Left kidney (tissue), 8 donors: ENCODE measurements at places on chromosomes 5 and 9. TPM values are rescaled to one million over a fixed set of nuclear protein-coding genes. Genes with fewer than 3 reads are reported as not detected.

Gene PCDHGA10
- 3.7 TPM for polyA plus RNA-seq

Gene PCDHB6
- 3.5 TPM for polyA plus RNA-seq

Gene NDUFA8
- polyA plus RNA-seq, result 70.9 TPM

Gene GRXCR2
- polyA plus RNA-seq, result not detected

Gene AHRR
- 5.9 TPM for polyA plus RNA-seq

Gene CTXN3
- not detected for polyA plus RNA-seq

Gene NR5A1
- polyA plus RNA-seq, result not detected

Gene TEK
- polyA plus RNA-seq, result 34.4 TPM

Gene C8G
- 0.42 TPM for polyA plus RNA-seq

Gene C5orf63
- polyA plus RNA-seq, result 22.3 TPM

GRCh38 chr9:71237051-71237450 lies 115.6 kb upstream of the TRPM3 start:
- DNase-seq, result no peak

DNA sequence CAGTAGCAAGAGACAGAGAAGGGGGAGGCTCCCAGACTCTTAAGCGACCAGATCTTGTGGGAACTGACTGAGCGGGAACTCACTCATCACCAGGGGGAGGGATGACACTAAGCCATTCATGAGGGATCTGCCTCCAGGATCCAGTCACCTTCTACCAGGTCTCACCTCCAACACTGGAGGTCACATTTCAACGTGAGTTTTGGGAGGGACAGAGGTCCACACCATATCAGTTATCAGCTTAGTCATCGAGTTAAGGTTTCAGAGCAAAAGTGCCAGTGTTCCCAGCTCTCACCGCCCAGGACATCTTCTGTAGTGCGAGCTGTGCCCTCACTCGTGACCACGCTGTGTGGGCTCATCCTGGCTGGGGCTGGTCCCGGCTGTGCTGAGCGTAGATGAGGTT lies 98.7 kb upstream of the CACNA1B start:
- DNase-seq, result no peak

DNA sequence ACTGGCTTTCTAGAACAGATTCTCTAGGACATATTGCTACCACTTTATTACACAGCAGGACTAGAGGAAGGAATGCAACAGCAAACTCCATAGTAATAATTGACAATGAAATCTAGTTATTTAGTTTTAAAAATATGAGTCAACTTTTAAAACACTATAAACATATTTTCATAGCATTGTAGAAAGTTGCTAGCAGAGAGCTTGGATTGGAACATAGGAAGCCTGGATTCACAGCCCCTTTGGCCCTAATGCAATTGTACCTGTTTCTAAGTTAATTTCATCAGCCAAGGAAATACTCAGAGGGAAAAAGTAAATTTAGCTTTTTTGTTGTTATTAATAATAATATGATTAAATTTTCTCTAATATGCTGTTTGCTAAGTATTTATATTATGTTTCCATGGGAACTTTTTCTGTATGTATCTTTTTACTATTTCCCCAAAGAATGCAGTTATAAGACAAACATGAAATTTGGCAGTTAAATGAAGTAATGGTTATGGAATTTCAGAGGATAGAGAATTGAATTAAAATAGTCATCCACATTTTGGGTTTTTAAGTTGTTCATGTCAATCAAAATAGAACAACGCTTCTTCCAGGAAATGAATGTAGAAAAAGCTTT lies 45.6 kb downstream of the VCAN start:
- no peak for DNase-seq

DNA sequence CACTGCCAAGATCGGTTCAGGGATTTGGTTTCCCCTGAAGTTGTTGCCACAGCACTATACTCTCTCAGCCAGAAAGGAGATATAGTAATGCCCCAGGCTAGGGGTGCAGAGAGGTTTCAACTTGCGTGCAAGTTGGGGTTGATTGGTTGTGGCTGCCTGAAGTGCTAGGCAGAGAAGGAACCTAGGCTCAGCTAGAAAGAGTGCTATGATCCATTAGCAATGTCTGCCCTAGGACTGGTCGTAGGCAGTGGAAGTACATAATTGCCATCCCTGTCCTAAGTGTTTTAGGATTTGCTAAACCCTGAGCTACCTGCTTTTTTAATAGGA lies 136.6 kb upstream of the SMIM23 start:
- DNase-seq, result no peak

DNA sequence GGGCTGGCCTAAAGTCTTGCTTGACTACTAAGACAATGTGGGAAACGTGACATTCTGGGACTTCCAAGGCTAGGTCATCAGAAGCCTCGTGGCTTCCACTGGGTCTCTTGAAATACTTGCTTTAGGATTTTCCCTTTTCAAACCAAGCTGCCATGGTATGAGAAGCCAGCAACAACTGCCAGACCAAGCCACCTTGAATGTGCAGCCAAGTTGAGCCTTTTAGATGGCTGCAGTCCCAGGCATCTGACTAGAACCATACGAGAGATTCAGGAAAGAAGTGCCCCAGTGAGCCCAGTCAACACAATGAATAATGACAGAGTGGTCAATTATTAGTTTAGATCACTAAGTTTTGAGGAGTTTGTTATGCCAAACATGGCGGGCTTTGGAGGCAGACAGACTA lies 143.3 kb downstream of the SLF1 start:
- DNase-seq, result no peak

DNA sequence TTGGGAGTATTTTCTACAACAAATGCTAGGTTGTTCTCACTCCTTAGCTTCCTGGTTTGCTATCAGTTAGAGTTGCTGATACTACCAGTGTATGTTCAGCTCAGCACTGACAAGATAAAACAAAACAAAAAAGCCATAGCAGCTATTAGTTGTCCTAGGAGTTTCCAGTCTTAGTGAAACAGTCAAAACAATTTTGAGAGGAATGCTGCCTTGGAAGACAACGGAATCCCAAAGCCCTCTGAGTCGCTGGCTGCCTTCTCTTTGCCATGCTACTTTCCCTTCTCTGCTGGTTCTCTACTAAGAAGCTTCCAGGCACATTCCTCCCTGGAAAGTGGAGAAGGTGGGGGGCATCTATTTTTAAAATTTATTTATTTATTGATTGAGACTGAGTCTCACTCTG lies 5.4 kb upstream of the CREBRF start:
- no peak for DNase-seq

GRCh38 chr5:148070621-148071020 lies 6.8 kb downstream of the SPINK5 start:
- DNase-seq, result no peak

- no peak for DNase-seq
Observed at GRCh38 chr9:19156805-19157204, 29.5 kb upstream of the PLIN2 start.

GRCh38 chr9:129798973-129799372 lies 4.0 kb upstream of the TOR1B start:
- no peak for DNase-seq

- DNase-seq, result no peak
Observed at GRCh38 chr5:148937830-148938521, 111.6 kb downstream of the ADRB2 start.

- DNase-seq, result no peak
Observed at GRCh38 chr5:39946356-39947045, 521.7 kb upstream of the DAB2 start.

DNA sequence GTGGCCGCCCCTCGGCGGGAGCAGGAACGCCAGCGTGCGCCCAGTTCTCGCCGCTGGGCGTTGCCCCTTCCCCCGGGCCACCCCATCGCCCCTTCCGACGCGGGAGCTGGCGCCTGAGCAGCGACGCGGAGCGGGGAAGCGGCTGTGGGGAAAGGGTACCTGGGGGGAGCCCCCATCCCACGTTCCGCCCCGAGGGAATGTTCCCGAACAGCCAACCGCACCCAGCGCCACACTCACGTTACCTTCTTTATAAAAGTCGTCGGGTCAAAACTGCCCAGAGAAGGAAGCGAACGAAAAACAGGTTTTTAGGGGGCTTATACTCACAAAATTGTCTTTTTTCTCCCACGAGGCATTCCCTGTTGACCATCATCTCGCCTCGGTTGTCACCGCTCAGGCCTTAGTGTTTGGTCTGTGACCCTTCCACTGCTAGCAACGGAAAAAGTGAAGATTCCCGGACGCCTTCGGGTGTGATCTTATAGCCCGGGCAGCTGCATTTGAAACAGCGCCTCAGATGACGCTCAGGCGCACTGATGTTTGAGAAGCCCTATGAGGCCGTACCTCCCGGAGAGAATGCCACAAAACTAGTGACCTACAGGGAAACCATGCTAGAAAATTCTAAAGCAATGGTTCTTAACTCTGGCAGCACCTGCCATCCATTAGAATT lies 475 bp upstream of the GOLM1 start:
- no peak for DNase-seq

- no peak for DNase-seq
Observed at GRCh38 chr5:178211095-178212048, 7.0 kb downstream of the HNRNPAB start.

DNA sequence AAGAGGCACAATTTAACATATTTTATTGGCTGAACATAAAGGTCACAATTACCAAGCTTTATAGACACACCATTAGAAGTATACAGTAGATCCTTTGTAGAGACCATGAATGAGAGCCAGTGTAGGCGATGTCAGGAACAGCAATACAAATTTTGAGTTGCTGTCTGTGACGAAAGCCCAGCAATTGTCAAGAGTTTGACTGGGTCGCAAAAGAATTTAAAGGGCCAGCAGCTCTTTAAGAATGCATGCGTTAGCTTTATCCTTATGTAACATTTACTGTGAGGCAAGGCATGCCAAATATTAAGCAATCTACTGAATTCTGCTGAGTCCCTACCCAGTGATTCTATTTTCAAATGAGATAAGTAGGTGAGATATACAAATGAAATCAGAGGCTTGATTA lies 236.9 kb downstream of the ARRDC3 start:
- no peak for DNase-seq

- no peak for DNase-seq
Observed at GRCh38 chr5:22242532-22242931, 610.6 kb downstream of the CDH12 start.

DNA sequence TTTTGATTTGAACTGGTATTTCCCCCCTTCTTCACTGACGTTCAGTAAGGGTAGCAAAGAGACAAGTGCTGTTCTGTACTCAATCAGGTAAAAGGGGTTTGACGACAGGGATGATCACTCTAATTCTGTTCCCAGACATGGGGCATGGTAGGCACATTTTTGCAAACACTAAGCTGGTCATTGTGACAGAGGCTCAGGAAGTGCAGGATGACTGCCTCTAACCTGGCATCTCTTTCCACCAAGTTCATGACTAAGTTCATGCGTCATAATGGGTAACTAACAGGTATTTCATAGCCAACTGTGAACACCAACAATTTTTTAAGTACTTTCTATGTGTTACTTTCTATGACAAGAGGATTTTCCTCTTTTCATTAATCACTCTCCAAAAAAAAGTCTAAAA lies 166.5 kb downstream of the MAPKAP1 start:
- DNase-seq, result no peak

DNA sequence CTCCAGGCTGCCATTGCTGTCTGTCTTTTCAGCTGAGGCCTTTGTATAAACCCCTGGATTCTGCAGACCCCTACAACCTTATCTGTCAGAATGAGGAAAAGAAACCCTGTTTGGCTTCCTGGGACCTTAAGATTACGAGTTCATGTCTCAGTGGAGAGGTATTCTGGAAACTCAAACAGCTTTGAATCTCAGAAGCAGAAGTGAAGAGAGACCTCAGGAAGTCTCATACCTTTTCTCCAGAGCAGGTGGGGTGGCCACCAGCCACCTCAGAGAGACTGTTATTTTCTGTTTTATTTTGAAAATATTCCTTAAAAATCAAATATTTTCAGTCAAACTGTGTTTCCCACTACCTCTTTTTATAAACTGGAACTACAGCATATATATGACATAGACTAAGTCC lies 457.5 kb downstream of the TMEM232 start:
- no peak for DNase-seq

DNA sequence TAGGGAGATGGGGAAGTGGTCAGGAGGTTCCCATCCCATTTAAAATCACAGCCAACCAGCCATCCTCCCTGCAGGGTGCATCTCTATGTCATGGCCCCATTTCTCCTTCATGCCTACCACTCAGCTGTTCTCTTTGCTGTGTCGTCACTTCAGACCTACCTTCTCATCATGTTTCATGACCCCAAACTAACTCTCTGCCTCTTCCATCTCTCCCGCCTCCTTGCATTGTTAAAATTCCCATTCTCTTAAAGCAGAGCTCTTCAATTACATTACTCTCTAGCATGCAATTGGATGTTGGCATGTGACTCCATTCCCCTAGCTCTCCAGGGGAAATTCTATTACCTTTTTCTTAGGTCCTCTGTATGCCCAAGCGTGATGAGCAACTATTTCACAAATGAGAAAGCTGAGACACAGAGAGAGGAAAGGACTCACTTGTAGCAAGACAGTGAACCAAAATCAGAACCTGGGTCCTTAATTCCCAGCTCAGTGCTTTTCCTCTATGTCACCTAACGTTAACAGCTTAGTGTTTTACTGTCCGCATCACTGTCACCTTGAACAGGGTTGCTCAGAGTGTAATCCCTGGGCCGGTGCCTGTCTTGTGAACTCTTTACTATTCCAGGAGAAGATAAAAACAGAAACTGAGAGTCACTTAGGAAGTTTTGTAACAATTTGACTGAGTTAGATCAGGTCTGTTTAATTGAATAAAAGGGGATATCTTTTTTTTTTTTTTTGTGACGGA lies 28.1 kb downstream of the PDE6A start:
- DNase-seq, result no peak
